Thymus (tissue), 14 donors: ENCODE measurements at places on chromosomes 2 and 18. TPM values are rescaled to one million over a fixed set of nuclear protein-coding genes. Genes with fewer than 3 reads are reported as not detected.

The PRKAG3 gene
- 0.07 TPM for polyA plus RNA-seq

The NEU4 gene
- polyA plus RNA-seq, result 1.1 TPM

The PTH2R gene
- polyA plus RNA-seq, result 0.37 TPM

The PSD4 gene
- 92.1 TPM for polyA plus RNA-seq

The EDAR gene
- 1.3 TPM for polyA plus RNA-seq
